ENCODE measurements at places on chromosomes 16 and 17. TPM values are rescaled to one million over a fixed set of nuclear protein-coding genes. Genes with fewer than 3 reads are reported as not detected.
A peak's percentile ranks its signal among the peaks of the same experiment; 100 is the strongest.

- DNase-seq, result no peak
- no peaks in the 10 kb centered on the region for H3K36me3 ChIP-seq
- no peak overlapping the region for H3K4me3 ChIP-seq
- no peaks in the 10 kb centered on the region for H3K27me3 ChIP-seq
- peaks cover 3% of the 10 kb centered on the region for H3K4me1 ChIP-seq
Observed at GRCh38 chr17:50661348-50661747, 26.7 kb downstream of the ABCC3 start.

DNA sequence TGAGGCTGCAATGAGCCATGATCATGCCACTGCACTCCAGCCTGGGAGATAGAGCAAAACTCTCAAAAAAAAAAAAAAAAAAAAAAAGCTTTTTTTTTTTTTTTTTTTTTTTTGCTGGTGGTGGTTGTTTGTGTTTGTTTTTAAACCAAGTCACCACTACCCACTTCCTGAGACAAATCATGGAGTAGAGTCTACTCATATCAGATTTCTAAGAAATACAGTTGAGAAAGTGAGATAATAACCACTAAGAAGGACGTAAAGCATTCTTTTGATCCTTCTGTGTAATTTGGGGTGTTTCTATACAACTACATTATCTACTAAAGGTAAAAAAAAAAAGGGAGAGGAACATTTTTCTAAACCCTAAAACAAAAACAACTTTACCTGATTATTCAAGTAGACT, 38.0 kb downstream of the AXIN2 start:
- peaks cover 10% of the 10 kb centered on the region for H3K4me1 ChIP-seq
- H3K27ac ChIP-seq, result no peak overlapping the region
- no peak for DNase-seq
- no peaks in the 10 kb centered on the region for H3K27me3 ChIP-seq
- no peaks in the 10 kb centered on the region for H3K36me3 ChIP-seq

- no peak overlapping the region for H3K27ac ChIP-seq
- H3K27me3 ChIP-seq, result no peaks in the 10 kb centered on the region
- no peak overlapping the region for H3K4me3 ChIP-seq
- H3K4me1 ChIP-seq, result peaks cover 6% of the 10 kb centered on the region
- DNase-seq, result no peak
Observed at GRCh38 chr17:56217921-56218320, 64.6 kb downstream of the ANKFN1 start.

The FLII gene
- 193 TPM for total RNA-seq

GRCh38 chr17:15236281-15237105, 28.6 kb downstream of the PMP22 start:
- no peak overlapping the region for H3K4me3 ChIP-seq
- no peak for DNase-seq
- H3K27me3 ChIP-seq, result no peaks in the 10 kb centered on the region
- H3K4me1 ChIP-seq, result no peaks in the 10 kb centered on the region
- no peaks in the 10 kb centered on the region for H3K36me3 ChIP-seq

The SLC16A6 gene
- total RNA-seq, result 0.09 TPM

GRCh38 chr16:46896314-46896968, 12.3 kb downstream of the GPT2 start:
- no peak for DNase-seq
- H3K27ac ChIP-seq, result no peak overlapping the region
- no peaks in the 10 kb centered on the region for H3K27me3 ChIP-seq

DNA sequence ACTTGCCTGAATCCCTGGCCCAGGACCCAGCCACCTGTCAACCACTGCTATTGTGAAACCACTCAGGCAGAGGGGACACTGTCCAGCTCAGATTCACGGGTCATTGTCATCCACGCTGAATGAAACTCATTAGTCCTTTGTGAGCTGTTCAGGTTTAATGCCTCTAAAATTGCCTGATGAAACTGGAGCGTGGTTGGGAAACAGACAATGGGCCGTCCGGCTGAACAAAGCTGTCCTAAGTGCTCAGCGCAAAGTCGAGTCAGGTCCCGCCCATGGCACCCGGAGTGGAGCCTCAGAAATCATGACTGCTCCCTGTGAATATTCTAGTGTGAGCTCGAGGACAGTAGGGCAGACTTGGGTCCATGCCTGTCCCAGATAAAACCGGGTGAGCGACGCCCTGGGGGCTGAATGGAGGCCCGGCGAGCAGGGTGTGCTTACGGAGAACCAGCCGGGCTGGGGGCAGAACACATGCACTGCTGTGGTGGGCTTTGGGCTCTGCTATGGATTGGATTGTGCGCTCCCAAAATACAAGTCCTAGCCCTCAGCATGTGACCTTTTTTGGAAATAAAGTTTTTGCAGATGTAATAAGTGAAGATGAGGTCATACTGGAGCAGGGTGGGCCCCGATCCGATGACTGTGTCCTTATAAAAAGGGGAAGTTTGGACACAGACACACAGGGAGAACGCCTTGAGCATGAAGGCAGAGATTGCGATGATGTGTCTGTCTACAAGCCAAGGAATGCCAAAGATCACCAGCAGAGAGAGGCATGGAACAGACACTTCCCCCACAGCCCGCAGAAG, 12.9 kb upstream of the CMIP start:
- H3K27ac ChIP-seq, result no peak overlapping the region
- H3K4me1 ChIP-seq, result peaks cover 6% of the 10 kb centered on the region
- H3K27me3 ChIP-seq, result no peaks in the 10 kb centered on the region
- DNase-seq, result peak; percentile 41

DNA sequence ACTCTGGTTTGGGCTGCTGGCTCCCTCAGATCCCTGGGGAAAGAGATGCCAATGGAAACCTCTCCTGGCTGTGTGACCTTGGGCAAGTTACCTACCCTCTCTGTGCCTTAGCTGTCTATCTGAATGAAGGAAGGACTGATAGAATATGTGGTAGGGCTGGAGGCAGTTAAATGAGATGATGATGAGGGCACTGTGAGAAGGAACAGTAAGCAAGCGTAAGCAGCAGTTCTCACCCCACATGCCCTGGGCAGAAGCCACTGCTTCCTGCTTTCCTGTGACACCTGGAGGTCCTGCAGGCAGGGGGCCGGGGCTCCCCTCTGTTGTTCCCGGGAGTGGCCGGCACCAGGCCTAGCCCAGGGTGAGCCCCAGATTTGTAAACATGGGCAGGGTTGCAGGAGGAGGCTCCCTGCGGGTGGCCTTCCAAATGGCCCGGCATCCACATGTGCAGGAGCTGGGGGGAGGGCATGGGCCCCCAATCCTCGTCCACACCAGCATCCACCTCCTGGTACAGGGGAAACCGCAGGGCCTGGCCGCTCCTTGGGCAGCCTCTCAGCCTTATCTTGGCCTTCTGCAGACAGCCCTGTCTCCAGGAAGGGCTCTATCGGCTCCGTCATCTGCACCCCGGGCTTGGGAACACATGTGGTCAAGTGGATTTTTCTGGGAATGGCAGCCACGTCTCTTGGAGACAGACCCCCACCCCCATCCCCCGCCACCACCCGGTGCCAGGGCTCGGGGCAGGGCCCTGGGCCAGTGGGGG, 235.6 kb upstream of the GSE1 start:
- H3K27me3 ChIP-seq, result no peaks in the 10 kb centered on the region
- no peak for DNase-seq
- peaks cover 9% of the 10 kb centered on the region for H3K4me1 ChIP-seq
- H3K36me3 ChIP-seq, result no peaks in the 10 kb centered on the region

The KRTAP4-12 gene
- not detected for total RNA-seq

The C17orf107 gene
- total RNA-seq, result 2.3 TPM

- H3K27me3 ChIP-seq, result peaks cover 18% of the 10 kb centered on the region
- no peak overlapping the region for H3K27ac ChIP-seq
- no peak overlapping the region for H3K4me3 ChIP-seq
- no peaks in the 10 kb centered on the region for H3K4me1 ChIP-seq
- DNase-seq, result no peak
Observed at GRCh38 chr17:43641416-43641815, 20.3 kb downstream of the MEOX1 start.

The ZNF385C gene
- total RNA-seq, result 7.5 TPM

- H3K4me3 ChIP-seq, result no peak overlapping the region
- H3K4me1 ChIP-seq, result peaks cover 7% of the 10 kb centered on the region
- DNase-seq, result peak; percentile 79
- H3K27ac ChIP-seq, result no peak overlapping the region
Observed at GRCh38 chr17:42101513-42102292, 3.4 kb upstream of the ZNF385C start.

The C17orf78 gene
- total RNA-seq, result not detected

GRCh38 chr16:3696425-3697218, 20.7 kb downstream of the TRAP1 start:
- no peaks in the 10 kb centered on the region for H3K4me1 ChIP-seq
- DNase-seq, result no peak
- no peaks in the 10 kb centered on the region for H3K36me3 ChIP-seq
- no peaks in the 10 kb centered on the region for H3K27me3 ChIP-seq

GRCh38 chr16:56779906-56780305, 50.0 kb downstream of the NUP93 start:
- H3K4me1 ChIP-seq, result peaks cover 89% of the 10 kb centered on the region
- H3K27me3 ChIP-seq, result no peaks in the 10 kb centered on the region
- H3K4me3 ChIP-seq, result no peak overlapping the region

GRCh38 chr17:31695456-31696090, 163.5 kb downstream of the COPRS start:
- peaks cover 16% of the 10 kb centered on the region for H3K4me1 ChIP-seq
- H3K4me3 ChIP-seq, result no peak overlapping the region
- H3K27me3 ChIP-seq, result no peaks in the 10 kb centered on the region
- no peaks in the 10 kb centered on the region for H3K36me3 ChIP-seq

The SYCE1L gene
- 4.2 TPM for total RNA-seq

The CACNG4 gene
- 1.2 TPM for total RNA-seq

The CMTM2 gene
- total RNA-seq, result not detected
